ENCODE measurements at places on chromosomes 12 and 14.
A peak's percentile ranks its signal among the peaks of the same experiment; 100 is the strongest.

- no peak for ATAC-seq
Observed at GRCh38 chr12:62264706-62265105, 4.5 kb downstream of the USP15 start.

DNA sequence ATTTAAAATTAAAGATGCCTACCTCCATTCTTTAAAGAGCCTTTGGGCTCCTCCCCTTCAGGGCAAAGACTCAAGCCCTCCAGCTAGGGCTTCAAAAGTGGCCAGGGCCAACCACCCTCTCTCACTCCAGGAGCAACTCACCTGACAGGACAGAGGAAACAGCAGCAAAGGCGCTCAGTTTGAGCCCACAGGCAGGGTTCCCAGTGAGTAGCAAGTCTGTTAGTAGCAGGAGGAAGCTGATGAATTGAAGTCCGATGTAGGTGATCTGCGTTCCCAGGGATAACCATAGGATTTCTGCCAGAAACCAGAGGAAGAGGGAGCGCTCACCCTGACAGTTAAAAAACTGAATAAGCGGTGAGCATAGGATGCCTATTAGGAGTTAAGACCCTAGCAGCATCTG lies 15.7 kb downstream of the GSG1 start:
- ATAC-seq = no peak

- ATAC-seq = peak; percentile 83
Observed at GRCh38 chr14:20986811-20987210, 3.0 kb upstream of the METTL17 start.

- ATAC-seq = no peak
Observed at GRCh38 chr12:109797905-109798669, 35.1 kb downstream of the TRPV4 start.

- no peak for ATAC-seq
Observed at GRCh38 chr12:24950231-24950834, 1.4 kb upstream of the BCAT1 start.

- no peak for ATAC-seq
Observed at GRCh38 chr14:55964091-55964490, 154.1 kb upstream of the PELI2 start.

DNA sequence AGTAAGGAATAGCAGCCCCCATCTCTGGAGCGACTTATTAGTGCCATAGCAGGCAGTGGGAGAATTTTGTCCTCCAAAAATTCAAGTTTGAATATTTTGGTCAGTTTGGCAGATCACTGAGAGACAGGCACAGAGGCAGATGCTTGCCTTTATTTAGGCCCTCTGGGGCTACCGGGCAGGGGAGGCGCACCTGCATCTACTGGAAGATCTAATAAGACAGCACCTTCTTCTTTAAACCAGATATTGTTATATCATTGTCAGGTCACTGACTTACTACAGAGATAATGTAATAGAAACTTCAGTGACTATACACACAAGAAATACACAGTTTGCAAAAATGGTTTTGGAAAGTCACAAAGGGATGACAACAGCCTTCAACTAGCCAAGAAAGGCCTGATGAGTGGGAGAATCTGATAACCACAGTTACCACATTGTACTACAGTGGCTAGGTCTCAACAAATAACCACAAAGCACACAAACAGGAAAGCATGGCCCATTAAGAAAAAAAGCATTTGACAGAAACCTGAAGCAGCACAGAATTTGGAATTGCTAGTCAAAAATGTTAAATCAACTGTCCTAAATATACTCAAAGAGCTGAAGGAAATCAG lies 56.8 kb downstream of the CDK17 start:
- no peak for ATAC-seq

DNA sequence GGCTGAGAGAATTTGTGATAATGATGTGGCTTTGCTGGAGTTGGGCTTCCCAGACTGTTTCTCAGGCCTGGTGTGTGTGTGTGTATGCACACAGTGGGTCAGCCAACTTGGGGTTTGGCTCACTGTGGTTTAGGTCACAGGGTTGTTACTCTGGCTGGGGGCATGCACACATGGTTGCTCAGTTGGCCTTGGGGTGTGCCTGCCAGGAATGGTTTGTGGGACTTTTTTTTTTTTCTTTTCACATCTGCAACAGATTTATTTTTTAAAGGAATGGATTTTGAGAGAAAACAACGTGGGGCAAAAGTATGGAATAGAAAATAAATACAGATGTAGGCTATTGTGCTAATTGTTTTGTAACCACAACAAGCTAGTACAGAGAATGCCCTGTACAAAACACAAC lies 25.0 kb upstream of the GTF2A1 start:
- ATAC-seq = no peak

GRCh38 chr12:131385313-131386166 lies 325.4 kb upstream of the SFSWAP start:
- no peak for ATAC-seq

- ATAC-seq = no peak
Observed at GRCh38 chr12:32864731-32865130, 31.8 kb downstream of the PKP2 start.

DNA sequence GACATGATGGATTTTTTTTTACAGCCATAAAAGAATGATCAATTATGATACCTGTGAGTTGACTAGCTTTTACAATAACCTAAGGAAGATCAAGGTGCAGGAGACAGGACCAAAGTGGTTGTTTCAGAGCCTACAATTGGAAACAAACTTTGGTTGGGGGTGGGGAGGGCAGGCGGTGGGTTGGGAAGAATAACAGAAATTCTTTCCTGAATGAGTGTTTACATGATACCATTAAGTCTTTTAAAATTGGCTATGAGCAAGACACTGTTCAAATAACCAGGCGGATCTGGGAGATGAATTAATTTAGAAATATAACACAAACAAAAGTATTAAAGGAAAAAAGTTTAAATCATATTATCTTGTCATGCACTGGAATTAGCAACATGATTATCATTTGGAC lies 7.2 kb downstream of the NFYB start:
- no peak for ATAC-seq

DNA sequence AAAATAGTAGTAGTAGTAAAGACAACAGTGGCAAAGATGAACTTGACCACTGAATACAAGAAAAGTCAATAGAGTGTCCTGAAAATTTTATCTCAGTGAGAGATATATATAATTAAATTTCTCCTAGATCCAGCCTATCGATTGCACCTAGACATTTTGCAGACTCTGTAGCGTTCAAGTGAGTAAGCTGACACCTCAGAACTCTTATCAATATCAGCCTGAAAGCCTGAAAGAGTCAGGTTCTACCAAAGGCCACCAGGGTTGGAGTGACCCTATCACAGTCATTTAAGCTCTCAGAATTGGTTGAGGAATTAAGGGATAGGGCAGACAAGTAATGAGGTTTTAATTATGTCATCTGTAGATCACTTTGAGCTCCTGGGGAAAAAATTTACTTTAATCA lies 174.6 kb downstream of the SRGAP1 start:
- ATAC-seq = no peak

- peak; percentile 34 for ATAC-seq
Observed at GRCh38 chr12:124509676-124510300, 57.6 kb downstream of the NCOR2 start.

GRCh38 chr12:2043054-2043453 lies 9.7 kb upstream of the CACNA1C start:
- no peak for ATAC-seq

- no peak for ATAC-seq
Observed at GRCh38 chr12:1182069-1182468, 191.0 kb downstream of the ERC1 start.

- no peak for ATAC-seq
Observed at GRCh38 chr14:51750542-51750941, 98.8 kb downstream of the FRMD6 start.

- no peak for ATAC-seq
Observed at GRCh38 chr12:52311285-52311648, 9.9 kb downstream of the KRT83 start.

DNA sequence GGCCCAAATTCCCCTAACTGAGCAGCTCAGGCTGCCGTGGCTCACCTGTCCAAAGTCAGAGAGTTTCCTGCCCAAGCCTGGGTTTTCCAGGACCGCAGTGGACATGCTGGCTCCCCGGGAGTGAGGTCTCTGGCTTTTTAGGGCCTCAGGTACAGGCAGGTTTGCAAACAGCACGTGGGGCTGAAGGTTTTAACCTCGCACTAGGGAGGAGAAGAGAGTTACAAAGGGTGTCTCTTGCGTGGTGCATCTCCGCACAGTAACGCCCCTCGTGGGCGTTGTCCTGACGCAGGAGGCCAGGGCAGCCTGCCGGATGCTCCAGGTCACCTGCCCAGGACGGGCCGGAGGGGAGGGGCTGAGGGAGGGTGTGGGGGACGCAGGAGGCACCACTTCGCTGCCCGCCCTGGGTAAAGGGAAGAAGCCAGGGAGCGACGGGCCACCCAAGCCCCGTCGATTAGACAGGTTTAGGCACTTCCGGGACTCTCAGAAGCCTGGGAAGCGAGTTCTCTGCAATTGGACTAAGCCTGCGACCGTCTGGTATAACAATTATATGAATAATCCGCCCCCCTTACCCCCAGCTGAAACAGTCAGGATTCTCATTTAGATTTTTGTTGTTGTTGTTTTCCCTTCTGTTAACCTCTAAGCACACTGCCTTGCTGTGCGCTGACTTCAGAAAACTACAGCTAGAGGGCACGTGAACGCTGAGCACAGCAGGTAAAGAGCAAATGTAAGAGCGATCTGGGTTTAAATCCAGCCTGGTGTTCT lies at the start of gene PAH:
Gene PAH (minus strand): TSS at position 219 of the 762 bp plus-strand sequence. CDS start 114 bp downstream, at position 105.
- no peak for ATAC-seq

- no peak for ATAC-seq
Observed at GRCh38 chr12:104165801-104166200, 27.8 kb upstream of the NFYB start.

- ATAC-seq = peak; percentile 65
Observed at GRCh38 chr12:95790033-95790916, at the start of gene NTN4. NTN4 (minus strand) TSS chr12:95790764; CDS start chr12:95790309, 455 bp downstream.

DNA sequence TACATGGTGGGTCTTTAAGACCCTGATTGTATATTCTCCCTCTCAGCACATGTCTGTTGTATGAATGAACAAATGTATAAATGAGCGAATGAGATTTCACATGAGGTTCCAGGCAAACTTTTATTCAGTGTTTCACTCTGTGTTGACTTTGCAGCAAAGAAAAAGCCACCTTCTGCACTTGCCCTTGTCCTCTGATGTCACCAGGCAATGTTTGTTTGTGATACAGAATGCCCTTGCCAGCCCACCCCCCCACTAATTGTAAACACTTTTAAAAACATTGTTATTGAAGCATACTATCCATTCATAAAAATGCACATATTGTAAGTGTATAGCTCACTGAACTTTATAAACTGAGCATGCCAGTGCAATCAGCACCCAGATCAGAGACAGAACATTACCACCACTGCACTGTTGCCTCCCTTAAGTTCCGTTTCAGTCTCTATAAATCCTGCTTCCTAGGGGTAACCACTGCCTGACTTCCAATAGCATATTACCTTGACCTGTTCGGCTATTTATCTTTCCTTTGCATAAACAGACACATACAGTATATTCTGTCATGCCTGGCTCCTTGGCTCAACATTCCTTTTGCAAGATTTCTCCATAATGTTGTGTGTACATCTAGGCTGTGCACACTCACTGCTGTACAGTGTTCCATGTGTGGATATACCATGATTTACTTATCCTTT lies 11.3 kb upstream of the LTA4H start:
- ATAC-seq = peak; percentile 62

DNA sequence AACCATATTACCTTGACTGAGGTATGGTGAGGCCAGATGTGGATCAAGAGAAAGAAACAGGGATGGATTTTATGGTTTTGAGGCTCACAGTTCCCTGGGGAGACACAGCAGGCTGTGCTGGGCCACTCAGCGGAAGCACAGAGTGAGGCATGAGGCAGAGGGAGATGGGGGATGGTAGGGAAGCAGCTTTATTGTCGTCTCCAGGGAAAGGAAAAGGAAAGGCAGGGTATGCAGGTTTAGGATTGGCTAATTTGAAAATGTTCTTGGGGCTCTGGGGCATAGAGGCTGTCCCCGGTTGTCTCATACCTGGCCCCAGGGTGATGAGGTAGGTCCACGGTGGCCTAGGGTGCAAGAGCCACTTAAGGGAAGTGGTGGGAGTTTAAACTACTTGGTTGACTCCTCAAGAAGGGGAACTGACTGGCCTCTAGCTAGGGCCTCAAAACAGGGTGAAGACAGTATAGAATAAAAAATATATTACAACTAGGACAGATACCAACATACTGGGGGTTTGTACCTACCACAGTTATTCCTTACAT lies 322.8 kb downstream of the RGS6 start:
- no peak for ATAC-seq

DNA sequence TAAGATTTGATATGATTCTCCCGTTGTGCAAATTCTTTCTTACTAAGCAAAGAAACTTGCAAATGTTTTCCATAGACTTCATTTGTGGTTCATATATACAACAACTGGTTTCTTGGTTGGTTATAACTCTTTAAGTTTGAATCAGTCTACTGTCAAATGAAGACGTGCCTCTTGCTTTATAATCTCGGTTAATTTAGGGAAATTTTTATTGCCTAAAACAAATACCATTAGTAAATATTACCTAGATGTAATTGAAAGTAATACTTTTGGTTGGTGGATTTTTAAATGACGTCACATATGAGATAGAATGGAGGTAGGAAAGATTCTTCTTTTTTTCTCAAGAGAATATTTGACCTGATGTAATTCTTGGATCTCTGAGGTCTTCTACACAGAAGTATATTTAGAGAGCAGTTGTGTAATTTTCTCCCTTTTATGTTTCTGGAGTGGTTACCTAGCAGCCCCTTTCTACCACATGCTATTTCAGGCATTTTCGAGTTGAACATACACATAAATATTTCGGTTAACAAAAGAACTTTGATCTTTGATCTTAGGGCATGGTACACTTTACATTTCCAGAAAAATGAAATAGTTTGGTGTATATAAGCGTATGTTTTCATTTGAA lies 1.7 kb downstream of the ATF7IP start:
- no peak for ATAC-seq

DNA sequence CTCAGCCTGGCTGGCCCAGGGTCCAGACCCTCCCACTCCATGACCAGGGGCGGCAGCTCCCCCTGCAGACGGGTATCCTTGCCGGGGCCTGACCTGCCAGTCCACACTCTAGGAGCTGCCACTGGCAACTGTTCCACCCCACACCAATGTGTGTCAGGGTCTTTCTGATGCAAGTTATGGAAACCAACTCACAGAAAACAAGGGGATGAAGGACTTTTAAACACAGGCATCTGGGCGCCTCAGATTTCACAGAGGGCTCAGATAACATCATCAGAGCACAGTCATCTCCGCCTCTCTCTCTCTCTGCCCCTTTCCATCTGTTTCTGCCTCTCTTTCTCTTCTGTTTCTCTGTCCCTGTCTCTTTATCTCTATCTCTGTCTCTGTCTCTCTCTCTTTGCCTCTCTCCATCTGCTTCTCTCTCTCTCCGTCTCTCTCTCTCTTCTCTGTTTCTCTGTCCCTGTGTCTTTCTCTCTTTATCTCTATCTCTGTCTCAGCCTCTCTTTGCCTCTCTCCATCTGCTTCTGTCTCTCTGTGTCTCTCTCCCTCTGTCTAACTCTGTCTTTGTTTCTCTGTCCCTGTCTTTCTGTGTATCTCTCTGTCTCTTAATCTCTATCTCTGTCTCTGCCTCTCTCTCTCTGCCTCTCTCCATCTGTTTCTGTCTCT lies 67.4 kb upstream of the FBRSL1 start:
- no peak for ATAC-seq
